T-helper 1 cell (primary cell): ENCODE measurements at places on chromosomes 7 and 10.
A peak's percentile ranks its signal among the peaks of the same experiment; 100 is the strongest.

DNA sequence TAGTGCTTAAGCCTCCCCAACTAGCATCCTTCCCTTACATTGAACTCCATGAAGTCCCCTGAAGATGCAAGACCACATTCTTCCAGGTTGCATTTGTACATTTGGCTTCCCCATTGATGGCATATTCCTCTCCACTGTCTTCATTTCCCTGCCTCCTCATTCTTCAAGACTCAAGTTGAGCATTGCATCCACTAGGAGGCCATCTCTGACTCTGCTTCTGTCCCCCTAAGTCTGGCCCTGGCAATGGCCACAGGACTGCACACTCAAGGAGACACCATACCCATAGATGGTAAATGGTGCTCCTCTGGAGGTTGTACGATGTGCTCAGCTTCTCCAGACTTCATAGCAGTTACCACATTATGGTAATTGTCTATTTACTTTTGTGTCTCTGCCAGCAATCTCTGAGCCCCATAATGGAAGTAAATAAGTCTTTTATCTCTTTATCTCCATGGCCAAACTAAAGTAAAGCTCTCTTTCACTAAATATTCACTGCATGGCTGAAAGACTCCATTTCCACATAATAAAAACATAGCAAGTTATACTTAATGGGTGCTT is 112.6 kb downstream of the PTPRZ1 start:
- DNase-seq = no peak

- no peak for DNase-seq
Observed at GRCh38 chr7:157470701-157471131, 133.9 kb downstream of the DNAJB6 start.

DNA sequence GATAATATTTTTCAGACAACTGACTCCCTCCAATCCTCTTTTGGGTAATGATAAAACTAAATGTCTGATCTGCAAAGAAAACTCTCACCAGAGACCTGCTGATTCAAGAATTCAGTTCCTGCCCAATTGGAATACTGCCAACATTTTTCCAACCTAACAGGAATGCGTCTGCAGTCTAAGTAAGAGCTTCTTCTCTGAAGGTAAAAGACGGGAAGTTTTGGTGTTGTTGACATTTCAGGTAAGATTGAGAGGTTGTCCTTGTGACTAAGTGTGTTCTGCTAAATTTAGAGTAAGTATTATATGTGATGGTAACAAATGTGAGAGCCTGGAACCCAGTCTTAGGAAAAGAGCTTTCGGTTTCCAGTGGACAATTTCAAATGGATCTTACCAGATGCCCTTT is 17.6 kb downstream of the IFIT5 start:
- no peak for DNase-seq

GRCh38 chr10:114829160-114829909 is 7.8 kb downstream of the FHIP2A start:
- no peak for DNase-seq

- DNase-seq = peak; percentile 57
Observed at GRCh38 chr10:88389456-88389855, 193.7 kb downstream of the RNLS start.

DNA sequence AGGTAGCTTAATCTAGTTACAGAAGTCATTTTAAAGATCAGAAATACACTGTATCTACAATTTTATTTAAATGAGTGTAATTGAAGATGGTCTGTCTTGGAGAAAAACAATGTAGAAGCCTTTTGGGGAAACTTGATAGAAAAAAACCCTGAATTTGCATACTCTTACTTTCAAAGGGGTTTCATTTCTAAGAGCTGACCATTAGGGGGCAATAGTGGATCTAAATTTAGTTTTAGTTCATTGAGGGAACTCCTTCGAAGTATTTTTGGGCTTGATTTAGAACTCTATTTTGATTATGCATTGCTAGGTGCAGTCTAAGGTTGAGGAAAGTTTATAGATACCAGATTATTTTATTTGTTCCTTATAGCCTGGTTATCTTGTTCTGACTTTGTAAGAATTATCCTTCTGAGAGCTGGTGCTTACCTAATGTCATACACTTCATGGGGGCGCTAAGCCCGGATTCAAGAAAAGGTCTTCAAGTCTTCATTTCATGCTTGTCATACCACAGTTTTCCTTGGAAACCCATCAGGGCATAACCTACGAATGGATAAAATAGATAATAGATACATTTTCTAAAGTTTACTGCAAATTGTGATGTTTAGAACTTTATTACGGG is 69.1 kb upstream of the MXI1 start:
- no peak for DNase-seq

GRCh38 chr7:50653981-50654425 is 88.8 kb upstream of the DDC start:
- DNase-seq = no peak

GRCh38 chr10:3749600-3749999 is 35.4 kb downstream of the KLF6 start:
- no peak for DNase-seq

GRCh38 chr7:43868681-43869005 is 674 bp downstream of the MRPS24 start:
- no peak for DNase-seq

DNA sequence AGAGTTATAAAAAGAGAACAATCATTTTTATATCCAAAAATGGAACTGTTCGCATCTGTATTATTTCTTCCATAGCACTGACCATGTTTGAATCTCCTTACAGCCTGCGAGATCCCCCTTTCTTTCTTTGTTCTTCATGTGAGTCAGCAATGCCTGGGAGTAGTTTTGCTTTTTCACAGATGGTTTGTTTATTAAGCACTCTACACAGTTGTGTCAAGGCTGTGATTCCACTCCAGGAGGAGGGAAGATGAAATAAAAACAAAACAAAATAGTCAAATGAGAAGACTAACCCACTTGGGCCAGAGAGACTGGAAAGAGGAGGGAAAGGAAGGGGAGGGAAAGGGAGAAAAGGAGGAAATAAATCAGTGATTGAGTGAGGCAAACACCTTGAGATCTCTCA is 7.8 kb downstream of the LIPF start:
- no peak for DNase-seq

DNA sequence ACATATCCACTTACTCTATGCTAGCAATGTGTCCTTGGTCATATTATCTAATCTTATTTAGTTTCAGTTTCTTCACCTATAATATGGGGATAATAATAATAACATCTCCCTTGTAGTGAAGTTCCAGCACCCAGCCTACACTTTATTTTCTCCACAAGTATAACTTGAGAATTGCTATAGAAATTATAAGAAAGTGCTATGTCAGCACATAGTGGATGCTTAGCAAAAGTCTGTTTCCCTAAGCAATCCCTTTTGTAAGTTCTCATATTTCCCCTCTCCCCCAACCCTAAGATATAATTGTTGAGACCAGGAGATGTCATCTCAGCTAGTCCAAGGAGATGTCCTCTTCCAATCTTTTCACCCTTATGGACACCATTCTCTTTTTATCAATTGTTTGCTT is 5.8 kb upstream of the TRUB1 start:
- no peak for DNase-seq

DNA sequence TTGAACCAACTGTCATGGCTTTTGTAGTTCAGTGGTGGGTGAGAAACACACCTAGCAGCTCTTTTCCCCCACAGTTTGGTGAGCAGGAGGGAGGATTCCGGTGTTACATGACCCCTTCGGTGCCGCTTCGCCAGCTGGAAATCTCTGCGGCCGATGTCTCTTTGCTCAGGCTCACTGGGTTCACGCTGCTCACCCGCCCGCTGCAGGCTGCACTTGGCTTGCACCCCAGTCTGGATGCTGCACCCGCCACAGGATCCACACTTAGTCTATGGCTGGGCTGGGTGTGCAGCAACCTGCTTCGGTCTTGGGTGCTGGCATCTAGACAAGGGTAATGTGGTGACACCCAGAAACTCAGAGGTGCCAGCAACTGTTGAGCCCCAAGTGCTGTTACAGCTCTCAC is 191.8 kb downstream of the PON1 start:
- DNase-seq = no peak

DNA sequence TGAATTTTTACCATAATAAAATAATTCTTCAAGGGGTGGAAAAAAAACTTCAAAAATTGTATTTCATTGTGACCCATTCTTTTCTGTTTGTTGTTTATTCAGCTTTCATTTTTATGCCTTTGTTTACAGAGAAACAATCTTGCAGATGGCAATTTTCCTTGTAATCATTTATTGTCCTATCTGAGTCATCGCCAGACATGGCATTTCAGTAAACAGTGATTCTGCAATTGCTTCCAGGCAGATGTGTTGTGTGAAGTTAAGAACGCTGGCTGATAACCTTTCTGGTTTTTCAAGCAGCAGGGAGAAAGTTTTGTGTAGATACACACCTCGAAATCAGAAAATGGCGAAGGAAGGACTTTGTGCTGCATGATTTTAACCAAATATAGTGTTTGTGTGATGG is 80.7 kb upstream of the RPA3 start:
- no peak for DNase-seq

GRCh38 chr7:38940774-38941173 is 31.8 kb upstream of the VPS41 start:
- DNase-seq = no peak

- DNase-seq = no peak
Observed at GRCh38 chr10:67836488-67836887, 1.5 kb downstream of the DNAJC12 start.

DNA sequence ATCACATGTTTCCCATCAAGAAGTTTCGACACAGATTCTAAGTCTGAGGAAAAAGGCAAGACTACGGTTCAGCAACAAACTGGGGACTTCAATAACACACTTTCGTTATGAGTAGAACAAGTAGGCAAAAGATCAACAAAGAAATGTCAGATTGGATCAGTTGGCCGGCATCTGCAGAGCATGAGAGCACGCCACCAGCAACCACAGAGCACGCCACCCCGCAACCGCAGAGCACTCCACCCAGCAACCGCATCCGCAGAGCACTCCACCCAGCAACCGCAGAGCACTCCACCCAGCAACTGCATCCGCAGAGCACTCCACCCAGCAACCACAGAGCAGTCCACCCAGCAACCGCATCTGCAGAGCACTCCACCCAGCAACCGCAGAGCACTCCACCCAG is 89.7 kb upstream of the FAM20C start:
- no peak for DNase-seq

DNA sequence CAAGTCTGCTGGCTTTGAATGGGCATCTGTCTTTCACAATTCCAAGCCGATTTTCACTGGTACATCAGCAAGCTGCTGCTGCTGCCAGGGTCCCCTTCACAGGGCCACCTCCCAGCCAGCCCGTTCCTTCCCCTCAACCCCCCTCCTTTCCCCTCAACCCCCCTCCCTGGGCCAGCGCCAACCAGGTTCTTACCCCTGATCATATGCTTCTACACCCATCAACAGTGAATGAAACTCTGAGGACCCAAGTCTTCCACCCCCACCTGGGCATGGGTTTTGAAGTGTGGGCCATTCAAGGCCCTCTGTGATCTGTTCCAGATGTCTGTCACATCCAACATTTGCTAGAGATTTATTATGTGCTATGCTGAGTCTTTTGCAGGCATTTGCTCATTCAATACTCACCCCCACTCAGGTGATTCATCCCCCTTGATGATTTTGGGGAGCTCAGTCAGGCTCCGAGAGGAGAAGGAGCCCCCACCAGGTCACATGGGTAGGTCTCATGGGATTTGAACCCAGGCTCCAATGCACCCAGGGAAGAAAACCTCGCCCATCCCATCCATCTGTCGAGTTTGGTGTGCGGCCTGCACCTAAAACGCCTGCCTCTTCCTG is 52.7 kb upstream of the FOXK1 start:
- DNase-seq = no peak

DNA sequence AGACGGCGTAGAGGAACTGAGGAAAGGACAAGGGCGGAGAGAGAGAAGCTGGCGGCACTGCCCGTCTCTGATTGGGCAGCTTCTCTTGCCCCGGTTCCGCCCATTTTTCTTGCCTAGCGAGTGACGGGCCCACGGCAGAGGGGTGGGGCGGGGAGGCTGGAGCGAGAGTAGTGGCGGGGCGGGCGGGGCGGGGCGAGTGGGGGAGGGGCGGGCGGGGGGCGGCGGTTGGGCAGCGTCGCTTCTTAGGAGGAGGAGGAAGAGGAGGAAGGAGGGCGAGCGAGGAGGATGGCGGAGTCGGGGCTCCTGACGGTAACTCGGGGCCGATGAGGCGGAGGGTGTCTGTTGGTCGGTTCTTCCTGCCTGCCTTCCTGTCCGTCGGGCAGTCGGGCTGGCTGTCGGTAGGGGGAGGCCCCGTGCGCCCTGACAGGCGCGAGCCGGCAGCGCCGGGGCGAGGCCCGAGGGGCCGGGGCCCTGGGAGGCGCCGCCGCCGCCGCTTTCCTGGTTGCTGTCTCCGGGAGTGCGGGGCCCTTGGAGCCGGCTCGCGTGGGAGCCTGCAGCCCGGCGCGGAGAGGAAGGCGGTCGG is at the start of gene SHOC2:
Gene SHOC2 (plus strand): TSS at position 256 of the 583 bp plus-strand sequence. CDS start 44,755 bp downstream, outside the sequence.
- DNase-seq = peak; percentile 98

- no peak for DNase-seq
Observed at GRCh38 chr7:53475776-53476175, 440.3 kb downstream of the POM121L12 start.
